Immature natural killer cell (primary cell): ENCODE measurements at places on chromosomes 6 and 20. TPM values are rescaled to one million over a fixed set of nuclear protein-coding genes. Genes with fewer than 3 reads are reported as not detected.
A peak's percentile ranks its signal among the peaks of the same experiment; 100 is the strongest.

Gene BPIFB1
- polyA plus RNA-seq, result not detected

Gene BCL2L1
- 30.9 TPM for polyA plus RNA-seq

Gene PACRG
- not detected for polyA plus RNA-seq

Gene HLA-DPB1
- 296 TPM for polyA plus RNA-seq

Gene C20orf204
- not detected for polyA plus RNA-seq

Gene DNMT3B
- 0.32 TPM for polyA plus RNA-seq

GRCh38 chr6:73233048-73233447, 7.8 kb upstream of the KHDC1L start:
- no peak overlapping the region for H3K4me3 ChIP-seq
- no peak for DNase-seq
- H3K4me1 ChIP-seq, result no peaks in the 10 kb centered on the region
- H3K36me3 ChIP-seq, result no peaks in the 10 kb centered on the region

DNA sequence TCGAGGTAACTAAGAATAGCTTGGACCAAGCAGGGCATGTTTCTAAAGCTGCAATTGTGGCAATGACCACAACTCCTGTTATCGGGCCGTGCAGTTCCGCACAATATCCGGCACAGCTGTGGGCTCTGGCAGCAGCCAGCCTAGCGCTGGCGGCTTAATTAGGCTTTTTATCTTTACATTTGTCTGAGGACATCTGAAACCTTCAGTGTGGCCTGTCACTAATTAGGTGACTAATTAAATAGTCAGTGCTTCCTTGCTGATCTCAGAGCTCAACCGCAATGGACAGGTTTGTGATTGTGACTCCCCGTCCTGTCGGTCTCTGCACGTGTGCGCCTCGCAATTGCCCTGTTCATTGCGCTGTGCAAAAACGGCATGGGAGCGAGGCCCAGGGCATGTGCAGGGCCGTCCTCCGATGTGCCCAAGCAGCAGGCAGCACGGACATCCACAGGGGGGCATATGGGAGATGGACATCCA, 134.8 kb upstream of the INSM1 start:
- no peaks in the 10 kb centered on the region for H3K27me3 ChIP-seq
- H3K36me3 ChIP-seq, result no peaks in the 10 kb centered on the region
- no peak overlapping the region for H3K4me3 ChIP-seq
- DNase-seq, result no peak
- peak overlapping the region; percentile 46 for H3K27ac ChIP-seq
- H3K4me1 ChIP-seq, result peaks cover 24% of the 10 kb centered on the region

DNA sequence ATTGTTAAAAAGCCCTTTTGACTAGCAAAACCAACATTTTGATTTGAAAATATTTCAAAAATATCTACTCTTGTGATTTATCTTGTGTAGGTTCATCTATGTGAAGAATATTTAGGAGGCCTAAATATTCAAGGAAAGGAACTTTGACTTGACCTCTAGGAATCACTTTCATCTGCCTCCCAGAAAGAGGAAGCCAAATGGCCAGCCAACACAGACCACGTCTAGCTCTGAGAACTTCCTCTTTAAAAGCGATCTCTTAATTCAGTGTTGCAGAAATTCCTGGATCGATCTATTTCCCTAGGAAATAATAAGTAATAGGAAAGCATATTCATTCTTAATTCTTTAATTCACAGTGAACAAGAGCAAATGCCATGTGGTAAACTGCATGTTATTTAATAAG, 9.6 kb upstream of the MOXD1 start:
- no peaks in the 10 kb centered on the region for H3K4me1 ChIP-seq
- no peak for DNase-seq
- no peak overlapping the region for H3K4me3 ChIP-seq
- H3K27ac ChIP-seq, result no peak overlapping the region
- H3K36me3 ChIP-seq, result no peaks in the 10 kb centered on the region

DNA sequence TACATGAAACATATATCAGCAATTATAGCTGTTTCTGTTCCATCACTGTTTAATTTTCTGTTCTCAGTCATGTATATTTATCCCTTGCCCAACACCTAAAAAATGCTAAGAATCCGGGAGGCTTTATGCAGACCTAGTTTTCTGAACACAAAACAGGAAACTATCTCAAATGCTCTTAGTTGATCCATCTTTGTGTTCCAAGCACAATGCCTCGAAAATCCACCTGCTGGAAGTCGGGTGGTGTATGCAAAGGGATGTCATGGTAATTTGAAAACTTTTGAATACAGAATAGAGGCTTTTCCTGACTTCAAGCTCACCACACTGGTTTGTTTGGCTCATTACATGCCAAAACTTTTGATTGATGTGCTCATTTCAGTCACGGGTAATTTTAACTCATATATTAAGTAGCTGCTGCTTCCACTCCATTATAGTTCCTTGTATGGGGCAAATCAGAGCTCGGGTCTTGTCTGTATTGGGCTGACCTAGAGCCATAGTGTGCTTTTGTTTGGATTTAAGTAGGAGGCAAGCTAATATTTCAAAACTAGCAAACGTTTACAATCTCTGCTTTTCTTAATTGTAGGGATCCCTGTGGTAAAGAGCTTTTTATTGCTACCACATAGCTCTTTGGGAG, 646.5 kb upstream of the EPHA7 start:
- no peak for DNase-seq
- no peaks in the 10 kb centered on the region for H3K36me3 ChIP-seq
- H3K27me3 ChIP-seq, result no peaks in the 10 kb centered on the region
- H3K4me3 ChIP-seq, result no peak overlapping the region
- no peak overlapping the region for H3K27ac ChIP-seq

DNA sequence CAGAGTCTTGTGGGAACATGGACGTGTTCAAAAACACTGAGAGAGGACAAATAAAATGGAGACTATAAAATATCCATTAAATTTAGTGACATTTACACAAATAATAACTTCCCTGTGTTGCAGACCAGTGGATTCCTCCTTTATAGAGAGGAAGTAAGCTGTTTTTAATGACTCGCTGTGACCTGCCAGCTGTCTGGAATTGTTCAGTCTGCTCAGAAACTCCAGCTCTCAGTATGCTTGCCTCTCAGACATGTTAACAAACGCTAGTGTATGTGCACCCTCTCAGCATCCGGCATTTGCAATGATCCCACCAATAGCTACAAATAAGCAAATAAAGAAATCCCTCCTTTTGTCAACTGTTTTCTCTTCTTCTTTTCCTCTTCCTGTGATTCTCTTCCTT, 158.0 kb upstream of the TCF21 start:
- no peaks in the 10 kb centered on the region for H3K36me3 ChIP-seq
- H3K27me3 ChIP-seq, result no peaks in the 10 kb centered on the region
- DNase-seq, result no peak
- H3K4me1 ChIP-seq, result no peaks in the 10 kb centered on the region
- no peak overlapping the region for H3K4me3 ChIP-seq
- H3K27ac ChIP-seq, result no peak overlapping the region

- H3K4me1 ChIP-seq, result no peaks in the 10 kb centered on the region
- H3K36me3 ChIP-seq, result peaks cover 12% of the 10 kb centered on the region
- no peak overlapping the region for H3K27ac ChIP-seq
These were observed 3.2 kb downstream of the CDH26 start for GRCh38 chr20:59961423-59961822.

GRCh38 chr6:24069526-24069925, 56.5 kb upstream of the NRSN1 start:
- no peak for DNase-seq
- H3K27me3 ChIP-seq, result peaks cover 2% of the 10 kb centered on the region
- H3K4me1 ChIP-seq, result no peaks in the 10 kb centered on the region
- H3K27ac ChIP-seq, result no peak overlapping the region

- H3K27ac ChIP-seq, result no peak overlapping the region
- peaks cover 13% of the 10 kb centered on the region for H3K4me1 ChIP-seq
- peaks cover 2% of the 10 kb centered on the region for H3K27me3 ChIP-seq
- no peak overlapping the region for H3K4me3 ChIP-seq
These were observed 11.5 kb downstream of the PSMG4 start for GRCh38 chr6:3270258-3270657.

- peaks cover 5% of the 10 kb centered on the region for H3K4me1 ChIP-seq
- H3K27me3 ChIP-seq, result no peaks in the 10 kb centered on the region
- H3K4me3 ChIP-seq, result no peak overlapping the region
- H3K27ac ChIP-seq, result no peak overlapping the region
These were observed 116.4 kb upstream of the THEMIS start for GRCh38 chr6:128017288-128017687.

- no peaks in the 10 kb centered on the region for H3K4me1 ChIP-seq
- no peaks in the 10 kb centered on the region for H3K36me3 ChIP-seq
- DNase-seq, result no peak
- no peak overlapping the region for H3K4me3 ChIP-seq
- no peak overlapping the region for H3K27ac ChIP-seq
These were observed 152.8 kb upstream of the AFDN start for GRCh38 chr6:167673946-167674345.

- H3K36me3 ChIP-seq, result peaks cover 41% of the 10 kb centered on the region
- H3K27ac ChIP-seq, result peak overlapping the region; percentile 99
- peak overlapping the region; percentile 99 for H3K4me3 ChIP-seq
- peaks cover 48% of the 10 kb centered on the region for H3K27me3 ChIP-seq
- H3K4me1 ChIP-seq, result peaks cover 59% of the 10 kb centered on the region
These were observed 942 bp downstream of the HLA-E start for GRCh38 chr6:30490026-30490876.

GRCh38 chr6:156189195-156189594, 588.0 kb upstream of the ARID1B start:
- no peak for DNase-seq
- no peak overlapping the region for H3K27ac ChIP-seq
- no peak overlapping the region for H3K4me3 ChIP-seq
- H3K4me1 ChIP-seq, result no peaks in the 10 kb centered on the region
